ENCODE measurements at places on chromosomes 3 and 15. TPM values are rescaled to one million over a fixed set of nuclear protein-coding genes. Genes with fewer than 3 reads are reported as not detected.

Gene SAMD7
- not detected for total RNA-seq

Gene ABCC5
- 37.6 TPM for total RNA-seq

Gene SNX33
- total RNA-seq, result 17.7 TPM

Gene P3H2
- total RNA-seq, result 41.5 TPM

Gene CPN2
- not detected for total RNA-seq

Gene ADAMTS9
- total RNA-seq, result 0.46 TPM

Gene FAM227B
- total RNA-seq, result 5.1 TPM

Gene DISP2
- 0.59 TPM for total RNA-seq

Gene PAQR5
- 1.6 TPM for total RNA-seq

Gene SLC2A2
- not detected for total RNA-seq

Gene SCG3
- total RNA-seq, result 22.7 TPM

Gene P2RY14
- not detected for total RNA-seq

Gene HYAL1
- 2.0 TPM for total RNA-seq

Gene OIP5
- 30.9 TPM for total RNA-seq

Gene ZNF80
- not detected for total RNA-seq

Gene GOLGA6L7
- total RNA-seq, result not detected

Gene PLXNA1
- total RNA-seq, result 42.1 TPM

Gene PSTPIP1
- total RNA-seq, result 1.1 TPM

Gene SENP5
- total RNA-seq, result 30.4 TPM

Gene SQOR
- total RNA-seq, result not detected

Gene STRIT1
- total RNA-seq, result not detected

Gene LRRK1
- total RNA-seq, result 4.0 TPM

Gene P2RY13
- not detected for total RNA-seq

Gene UCN2
- 0.68 TPM for total RNA-seq
